Activated CD8-positive, alpha-beta memory T cell treated with anti-CD3 and anti-CD28 coated beads for 1 hour (primary cell): ENCODE measurements at places on chromosomes 5 and 9.

- no peak for DNase-seq
Observed at GRCh38 chr5:33282696-33283095, 158.1 kb upstream of the TARS1 start.

- DNase-seq: no peak
Observed at GRCh38 chr9:35760651-35761050, 6.6 kb upstream of the MSMP start.

DNA sequence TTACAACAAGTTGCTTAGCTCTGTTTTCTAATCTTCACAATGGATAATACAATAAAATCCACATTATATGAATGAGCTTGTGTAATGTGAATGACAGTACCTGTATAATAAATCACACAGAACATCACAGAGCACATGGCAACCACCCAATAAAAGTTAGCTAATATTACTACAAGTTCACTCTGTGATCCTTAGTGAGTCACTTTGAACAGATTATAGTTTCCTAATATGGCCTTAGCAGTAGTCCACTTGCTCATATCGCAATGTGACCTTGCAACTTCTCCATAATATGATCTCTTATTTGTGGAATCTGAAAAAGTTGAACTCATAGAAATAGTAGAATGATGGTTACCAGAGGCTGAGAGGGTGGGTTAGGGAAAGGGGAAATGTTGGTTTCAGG lies 361.3 kb downstream of the PTPRD start:
- DNase-seq: no peak

DNA sequence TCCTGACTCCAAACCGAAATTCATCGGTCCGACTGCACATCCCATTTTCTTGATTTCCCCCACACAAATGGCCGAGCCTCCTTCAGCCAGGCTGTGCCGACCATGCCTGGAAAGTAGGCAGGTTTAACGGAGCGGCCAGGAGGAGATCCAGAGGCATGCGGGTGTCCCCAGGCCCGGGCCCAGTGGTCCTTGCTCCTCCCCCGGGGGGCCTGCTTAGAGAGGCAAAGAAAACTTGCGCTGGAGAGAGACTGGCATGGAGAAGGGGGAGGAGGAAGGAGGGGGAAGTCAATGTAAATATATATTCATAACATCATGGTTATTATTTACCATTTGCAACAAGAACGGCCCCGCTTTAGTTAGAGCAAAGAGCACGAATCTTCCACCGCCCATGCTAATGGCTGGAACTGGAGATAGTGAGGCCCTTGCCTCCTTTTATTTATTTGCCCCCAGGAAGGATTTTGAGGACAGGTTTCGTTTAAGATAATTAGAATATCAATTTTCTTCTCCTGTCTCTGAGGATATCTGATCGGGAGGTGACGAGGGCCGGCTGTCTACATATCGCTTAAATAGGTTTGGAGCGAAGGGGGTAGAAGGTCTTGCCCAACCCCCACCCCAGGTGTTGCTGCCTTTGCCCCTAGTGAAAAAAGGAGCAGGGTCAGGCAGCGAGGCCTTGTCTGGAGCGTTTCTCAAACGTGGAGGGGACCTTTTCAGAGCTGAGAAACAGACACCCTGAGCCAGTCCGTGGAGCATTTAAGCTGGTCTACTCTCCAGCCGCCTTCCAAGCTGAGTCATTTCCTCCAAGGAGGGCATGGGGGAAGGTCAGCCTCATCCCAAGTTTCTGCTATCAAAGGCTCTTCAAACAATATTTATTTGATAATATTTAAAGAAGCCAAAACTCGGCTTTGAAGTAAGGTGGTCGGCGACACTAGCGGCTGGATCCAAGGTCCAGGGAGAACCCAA lies 2.5 kb downstream of the BARHL1 start:
- DNase-seq: no peak

DNA sequence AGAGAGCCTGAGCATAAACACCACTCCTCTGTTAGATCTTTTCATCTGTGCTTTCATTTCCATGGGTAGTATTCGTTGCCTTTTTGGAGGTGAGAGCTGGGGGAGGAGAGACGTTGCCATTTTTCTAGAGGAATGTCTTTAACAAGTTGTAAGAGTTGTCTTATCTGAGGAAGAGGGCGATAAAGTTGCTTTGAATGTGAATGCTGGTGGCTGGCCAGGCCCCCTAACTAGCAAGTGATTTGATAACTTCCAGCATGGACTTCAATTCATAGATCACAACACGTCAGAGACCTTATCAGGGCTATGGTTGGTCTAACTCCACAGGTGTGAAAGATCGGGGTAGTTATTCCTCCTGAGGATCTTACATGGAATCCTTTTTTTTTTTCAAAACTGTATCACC lies 30.0 kb upstream of the AOPEP start:
- DNase-seq: no peak

DNA sequence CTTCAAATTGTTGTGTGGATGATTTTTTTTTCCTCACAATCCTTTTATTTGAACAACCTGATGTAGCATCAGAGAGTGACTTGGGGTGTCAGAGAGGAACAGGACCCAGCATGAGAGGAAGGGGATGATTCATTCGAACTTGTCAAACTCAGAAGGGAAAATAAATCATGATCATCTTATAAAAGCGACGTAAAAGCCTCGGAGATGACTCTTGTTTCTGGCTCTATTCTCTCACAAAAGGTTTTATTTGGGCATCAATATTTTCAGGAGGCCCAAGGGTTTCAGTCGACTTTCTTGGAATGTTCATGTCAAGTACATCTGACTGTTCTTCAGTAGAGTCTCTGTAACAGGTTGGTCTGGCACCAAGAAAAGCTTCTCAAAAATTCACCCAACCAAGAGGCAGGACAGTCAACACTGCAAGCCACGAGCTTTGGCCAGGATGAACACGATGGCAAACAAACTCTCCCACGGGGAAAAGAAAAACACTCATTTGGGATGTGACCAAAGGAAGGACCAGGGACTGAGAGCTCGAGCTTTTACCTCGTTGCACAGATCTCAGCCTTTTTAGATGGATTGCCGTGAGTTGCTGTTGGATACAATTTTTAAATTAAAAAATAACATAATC lies 55.1 kb downstream of the ANKH start:
- DNase-seq: no peak

- no peak for DNase-seq
Observed at GRCh38 chr5:33227746-33228145, 213.0 kb upstream of the TARS1 start.

GRCh38 chr5:180126716-180127681 lies 55.4 kb upstream of the RNF130 start:
- peak; percentile 16 for DNase-seq

GRCh38 chr5:176788091-176788490 lies 22.3 kb upstream of the UNC5A start:
- DNase-seq: no peak

DNA sequence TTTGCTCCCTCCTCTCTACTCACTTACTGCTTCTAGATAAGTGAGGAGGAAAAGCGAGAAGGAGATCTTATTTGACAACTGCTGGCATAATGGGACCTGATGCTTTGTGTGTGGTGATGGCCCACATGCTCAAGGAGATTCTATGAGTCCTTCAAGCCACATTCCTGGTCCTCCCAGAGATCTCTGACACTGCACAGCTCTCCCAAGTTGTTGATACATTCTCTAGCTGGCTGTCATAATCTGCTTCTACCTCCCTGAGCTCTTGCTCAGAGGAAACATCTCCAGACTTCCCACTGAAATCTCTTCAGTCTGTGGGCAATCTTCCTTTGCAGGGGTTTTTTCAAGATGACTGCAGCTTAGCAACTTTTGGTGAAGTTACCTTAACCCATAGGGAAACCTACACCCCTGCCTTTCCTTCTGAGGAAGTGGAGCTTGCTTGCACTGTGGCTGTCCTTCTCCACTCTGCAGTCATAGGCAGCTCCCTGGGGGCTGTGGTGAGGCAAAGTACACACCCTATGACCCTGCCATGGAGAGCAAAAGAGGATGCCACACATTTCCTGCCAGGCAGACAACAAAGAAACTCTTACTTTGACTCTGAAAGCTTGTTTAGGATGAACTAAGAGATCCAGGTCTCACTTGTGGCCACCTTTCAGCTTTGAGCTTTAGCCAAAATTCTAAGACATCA lies 163.8 kb downstream of the TMEM38B start:
- DNase-seq: no peak

- no peak for DNase-seq
Observed at GRCh38 chr9:75039009-75039408, 10.9 kb upstream of the CARNMT1 start.
